ENCODE measurements at places on chromosomes 3 and 15.

- DNase-seq, result no peak
These were observed 51.1 kb downstream of the UACA start for GRCh38 chr15:70712271-70712670.

DNA sequence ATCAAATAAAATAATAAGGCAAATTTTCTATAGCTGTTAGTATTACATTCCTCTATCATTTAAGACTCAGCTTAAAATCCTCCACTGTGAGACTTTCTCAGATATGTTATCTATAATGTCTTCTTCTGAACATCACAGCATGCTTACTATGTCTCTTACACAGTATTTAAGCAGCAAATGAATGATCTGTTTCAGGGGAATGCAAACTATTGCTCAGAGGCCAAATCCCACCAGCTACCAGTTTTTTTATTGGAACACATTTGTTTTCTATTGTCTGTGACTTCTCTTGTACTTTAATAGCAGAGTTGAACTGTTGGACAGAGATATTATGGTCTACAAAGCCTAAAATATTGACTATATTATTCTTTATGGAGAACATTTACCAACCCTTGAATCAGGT lies 59.6 kb downstream of the C3orf38 start:
- DNase-seq, result no peak

DNA sequence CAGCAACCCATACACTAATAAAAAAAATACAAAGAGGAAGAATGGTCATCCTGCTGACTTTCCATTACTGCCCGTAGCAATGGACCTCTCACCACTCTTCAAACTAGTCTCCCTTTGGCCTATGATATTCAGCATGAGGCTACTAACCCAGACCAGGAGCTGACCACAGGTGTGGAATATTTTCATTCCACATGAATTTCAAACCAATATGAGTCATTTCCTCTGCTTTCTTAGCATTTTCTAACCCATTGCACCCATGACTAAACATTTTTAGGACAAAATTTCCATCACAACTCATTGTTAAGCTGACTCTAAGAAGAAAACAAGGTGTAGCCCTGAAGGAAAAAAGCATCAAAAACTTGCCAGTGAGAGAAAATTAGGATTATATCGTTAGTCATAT lies 34.0 kb upstream of the ZPLD1 start:
- no peak for DNase-seq

- no peak for DNase-seq
These were observed 41.9 kb downstream of the SMAD6 start for GRCh38 chr15:66743703-66744536.

- no peak for DNase-seq
These were observed 29.1 kb upstream of the LXN start for GRCh38 chr3:158701420-158702065.

DNA sequence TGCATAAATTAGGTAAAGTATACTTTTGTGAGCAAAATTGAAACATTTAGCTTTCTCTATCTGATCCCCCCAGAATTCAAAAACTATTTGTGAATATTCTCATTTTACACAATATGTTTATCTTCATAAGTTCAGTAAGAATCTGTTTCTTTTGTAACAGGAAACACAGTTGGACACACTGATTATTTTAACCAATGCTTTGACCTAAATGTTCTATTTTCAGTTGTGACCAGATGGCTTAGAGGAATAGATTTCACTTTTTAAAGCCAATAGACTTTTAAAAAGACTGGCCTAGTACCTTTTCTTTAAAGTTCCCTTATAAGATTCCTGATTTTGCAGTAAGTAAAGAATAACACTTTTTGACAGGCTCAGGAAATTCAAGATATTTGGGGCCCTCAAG lies 74.0 kb upstream of the STRIT1 start:
- DNase-seq, result no peak
